Activated CD4-positive, CD25-positive, alpha-beta regulatory T cell treated with anti-CD3 and anti-CD28 coated beads, Interleukin-2, amount 50 U/mL, for 16 hours (primary cell): ENCODE measurements at places on chromosomes 11 and 22.

DNA sequence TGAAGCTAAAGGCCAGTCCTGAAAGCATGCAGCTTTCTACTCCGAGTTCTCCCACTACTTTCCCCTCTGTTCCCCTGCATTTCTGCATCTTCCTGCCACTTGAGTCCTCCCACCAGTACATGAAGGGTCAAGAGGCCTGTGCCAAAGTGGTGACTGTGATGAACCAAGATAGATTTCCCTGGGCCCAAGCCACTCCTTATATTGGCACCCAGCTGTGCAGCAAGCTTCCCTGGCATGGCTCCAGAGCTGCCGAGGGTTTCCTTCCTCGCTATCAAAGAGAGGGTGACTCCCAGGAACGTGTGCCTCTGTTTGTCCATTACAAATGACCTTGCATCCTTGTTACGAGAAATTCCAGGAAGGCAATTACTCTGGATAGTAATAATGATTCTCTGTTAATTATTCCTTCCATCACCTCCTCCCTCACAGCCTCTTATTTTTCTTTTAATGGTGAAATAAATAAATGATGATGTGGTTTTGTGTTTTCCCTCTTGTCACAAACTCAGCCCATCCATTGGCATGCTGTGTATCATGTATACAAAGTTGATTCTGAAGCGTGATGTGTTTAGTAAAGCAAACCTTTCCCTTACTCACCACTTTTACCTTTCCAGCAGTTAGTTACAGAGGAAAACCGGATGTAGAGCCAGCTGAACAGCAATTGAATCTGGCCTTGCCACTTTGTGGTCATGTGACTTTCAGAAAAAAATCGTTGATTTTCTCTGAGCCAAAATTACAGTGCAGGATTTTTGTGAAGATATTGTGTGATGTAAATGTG, 8.3 kb downstream of the SRSF8 start:
- no peak for DNase-seq

GRCh38 chr22:50270666-50271394, 650 bp upstream of the MAPK11 start:
- DNase-seq = no peak

- DNase-seq = no peak
Measured at GRCh38 chr11:104547996-104548661, 350.1 kb downstream of the CASP12 start.

DNA sequence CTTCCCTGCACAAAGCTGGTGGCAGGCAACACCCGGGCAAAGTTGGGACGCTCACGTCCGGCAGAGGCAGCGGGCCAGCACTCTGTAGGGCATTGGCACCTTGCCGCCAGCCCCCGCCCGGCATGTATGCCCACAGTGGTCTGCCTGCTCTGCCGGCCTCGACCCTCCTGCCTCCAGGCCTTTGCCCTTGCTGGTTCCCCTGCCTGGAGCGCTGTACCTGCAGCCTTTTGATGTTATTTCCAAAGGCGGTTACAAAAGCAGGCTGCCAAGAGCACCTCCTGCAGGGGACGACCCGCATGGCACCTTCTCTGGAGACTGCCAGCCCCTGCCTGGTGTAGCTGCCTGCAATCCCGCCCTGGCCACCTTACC, 56.5 kb upstream of the SHISAL1 start:
- DNase-seq = no peak
